Hepatocyte (in vitro differentiated cells): ENCODE measurements at places on chromosomes 2 and 18. TPM values are rescaled to one million over a fixed set of nuclear protein-coding genes. Genes with fewer than 3 reads are reported as not detected.

NAT8 gene
- total RNA-seq: 3.8 and 4.8 TPM in 2 replicates

EVX2 gene
- total RNA-seq: 3.5 and 3.7 TPM in 2 replicates

CRYGA gene
- total RNA-seq: not detected in 2 replicates

UPP2 gene
- total RNA-seq: 0.52 and 0.70 TPM in 2 replicates

IL36B gene
- not detected in 2 replicates for total RNA-seq

TMEM163 gene
- total RNA-seq: 0.40 and 1.1 TPM in 2 replicates

CAPN14 gene
- 0.33 and 0.56 TPM in 2 replicates for total RNA-seq

CYS1 gene
- 1.6 and 2.9 TPM in 2 replicates for total RNA-seq

NAPG gene
- total RNA-seq: 42.1 and 43.2 TPM in 2 replicates

GPN1 gene
- 35.8 and 36.5 TPM in 2 replicates for total RNA-seq

CD8B2 gene
- 0.44 TPM in 1 of 2 replicates, not detected in the other for total RNA-seq

RAB6C gene
- 0.04 and 0.13 TPM in 2 replicates for total RNA-seq

ANKRD53 gene
- total RNA-seq: 0.48 and 0.97 TPM in 2 replicates

RAPGEF4 gene
- total RNA-seq: 1.9 and 2.0 TPM in 2 replicates

DPYSL5 gene
- total RNA-seq: 0.48 and 0.63 TPM in 2 replicates

SERTAD2 gene
- 23.4 and 23.8 TPM in 2 replicates for total RNA-seq

ASXL2 gene
- total RNA-seq: 13.3 and 15.3 TPM in 2 replicates

USP37 gene
- 10.2 and 12.8 TPM in 2 replicates for total RNA-seq

ACMSD gene
- total RNA-seq: 6.5 and 8.6 TPM in 2 replicates

DSG1 gene
- 0.70 and 0.76 TPM in 2 replicates for total RNA-seq

CYP26B1 gene
- total RNA-seq: 5.2 and 6.5 TPM in 2 replicates

REEP1 gene
- total RNA-seq: 24.2 and 26.5 TPM in 2 replicates

ZNF521 gene
- 13.3 and 16.3 TPM in 2 replicates for total RNA-seq

POMC gene
- 3.5 and 6.0 TPM in 2 replicates for total RNA-seq

ATP8B1 gene
- total RNA-seq: 36.5 and 38.4 TPM in 2 replicates

SERPINB8 gene
- total RNA-seq: 9.3 and 10.9 TPM in 2 replicates

AQP12A gene
- not detected in 2 replicates for total RNA-seq

CIB4 gene
- total RNA-seq: not detected in 2 replicates

PCARE gene
- total RNA-seq: 0.04 and 2.2 TPM in 2 replicates

USP40 gene
- total RNA-seq: 25.9 and 28.2 TPM in 2 replicates
